ENCODE measurements at places on chromosomes 11 and 22.

DNA sequence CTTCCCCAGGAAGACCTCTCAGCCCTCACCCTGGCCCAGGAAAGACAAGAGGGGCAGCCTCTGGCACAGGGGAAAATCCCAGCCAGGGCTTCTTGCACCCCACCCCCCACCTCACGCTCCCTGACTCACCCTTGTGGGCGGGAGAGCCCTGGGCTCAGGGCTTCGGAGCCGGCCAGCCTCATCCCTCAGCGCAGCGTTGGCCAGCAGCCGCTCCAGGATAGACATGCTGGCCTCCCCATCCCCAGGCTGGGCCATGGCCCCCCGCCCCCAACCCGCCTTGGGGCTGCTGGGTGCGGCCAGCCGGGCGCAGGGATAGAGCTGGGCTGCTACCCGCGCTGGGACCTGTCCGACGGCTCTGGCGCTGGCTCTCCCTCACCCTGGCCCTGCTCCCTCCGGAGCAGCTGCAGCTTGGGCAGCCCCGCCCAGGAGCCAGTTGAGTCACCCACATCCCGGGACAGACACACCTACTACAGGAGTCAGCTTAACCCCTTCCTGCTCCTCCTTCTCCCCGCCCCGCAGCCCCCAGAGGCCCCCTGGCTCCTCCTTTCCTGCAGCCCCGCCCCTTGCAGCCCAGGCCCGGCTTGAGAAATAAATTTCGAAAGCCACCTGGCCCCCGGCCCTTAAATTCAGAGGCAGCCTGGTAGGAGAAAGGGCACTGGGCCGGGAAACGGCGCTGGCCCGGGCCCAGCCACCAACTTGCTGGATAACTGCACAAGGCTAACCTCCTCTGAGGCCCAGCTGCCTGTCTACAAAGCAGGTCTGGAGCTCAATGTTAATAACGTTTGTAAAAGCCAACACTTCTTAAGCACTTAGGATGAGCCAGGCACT lies 13.4 kb downstream of the TNKS1BP1 start:
- no peak for DNase-seq

GRCh38 chr11:7056828-7057513 lies 31.8 kb upstream of the RBMXL2 start:
- DNase-seq: no peak

DNA sequence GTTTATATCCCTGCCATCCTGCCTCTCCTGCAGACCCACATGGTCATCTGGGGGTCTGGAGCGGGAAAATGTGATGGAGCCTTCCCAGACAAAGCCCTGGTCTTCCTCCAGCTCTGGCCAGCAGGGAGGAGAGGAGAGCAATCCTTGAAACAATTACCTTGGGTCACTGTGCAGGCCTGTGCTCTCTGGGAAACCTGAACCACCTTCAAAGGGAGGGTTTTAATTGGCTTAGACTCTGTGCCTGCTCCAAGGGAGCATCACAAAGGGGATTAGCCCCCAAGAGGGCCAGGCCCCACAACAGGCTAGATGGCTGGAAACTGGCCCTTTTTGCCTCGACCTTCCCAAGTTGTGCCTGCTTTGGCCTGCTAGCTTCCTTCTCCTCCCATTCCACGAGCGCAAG lies 351.9 kb downstream of the TENM4 start:
- DNase-seq: no peak

DNA sequence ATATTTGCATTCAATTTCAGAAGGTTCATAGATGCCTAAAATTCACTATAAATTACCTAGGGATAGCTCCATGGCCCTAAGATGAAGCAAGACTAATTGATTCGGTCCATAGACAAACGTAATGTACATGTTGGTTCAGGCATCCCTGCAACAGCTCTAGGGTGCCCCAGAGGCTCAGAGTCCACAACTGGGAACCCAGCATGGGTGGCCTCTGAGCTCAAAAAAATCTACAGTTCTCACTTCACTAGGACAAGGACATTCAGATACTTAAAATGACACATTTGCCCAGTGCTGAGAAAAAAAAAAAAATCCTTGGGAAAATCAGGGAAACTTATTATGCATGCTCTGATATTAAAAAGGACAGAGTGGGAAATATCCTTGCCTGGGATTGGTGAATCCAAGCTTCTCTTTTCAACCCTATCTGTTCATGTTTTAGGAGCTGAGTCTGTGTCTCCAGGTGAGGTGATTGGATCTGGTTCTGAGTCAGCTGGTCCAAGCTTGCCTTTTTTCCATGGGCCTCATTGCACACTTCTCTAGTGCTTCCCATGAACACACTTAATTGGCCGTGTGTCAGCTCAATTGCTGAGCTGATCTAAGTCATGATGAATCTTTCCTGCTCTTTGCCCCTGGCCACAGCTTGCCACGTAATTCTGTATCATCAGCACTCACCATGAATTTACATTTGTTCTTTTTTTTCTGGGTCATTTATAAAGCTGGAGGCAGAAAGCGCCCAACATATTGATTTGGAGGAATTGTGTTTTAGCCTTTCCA lies 116.3 kb upstream of the RCN1 start:
- DNase-seq: no peak

- no peak for DNase-seq
These were observed 125.3 kb downstream of the C11orf91 start for GRCh38 chr11:33575311-33575710.

GRCh38 chr11:100761841-100762240 lies 74.8 kb downstream of the ARHGAP42 start:
- no peak for DNase-seq

GRCh38 chr11:38019072-38019775 lies 1421.2 kb upstream of the RAG2 start:
- DNase-seq: no peak
